ENCODE measurements at places on chromosomes 2 and 18.

GRCh38 chr2:18829251-18829902 is 240.0 kb upstream of the NT5C1B start:
- DNase-seq = no peak

DNA sequence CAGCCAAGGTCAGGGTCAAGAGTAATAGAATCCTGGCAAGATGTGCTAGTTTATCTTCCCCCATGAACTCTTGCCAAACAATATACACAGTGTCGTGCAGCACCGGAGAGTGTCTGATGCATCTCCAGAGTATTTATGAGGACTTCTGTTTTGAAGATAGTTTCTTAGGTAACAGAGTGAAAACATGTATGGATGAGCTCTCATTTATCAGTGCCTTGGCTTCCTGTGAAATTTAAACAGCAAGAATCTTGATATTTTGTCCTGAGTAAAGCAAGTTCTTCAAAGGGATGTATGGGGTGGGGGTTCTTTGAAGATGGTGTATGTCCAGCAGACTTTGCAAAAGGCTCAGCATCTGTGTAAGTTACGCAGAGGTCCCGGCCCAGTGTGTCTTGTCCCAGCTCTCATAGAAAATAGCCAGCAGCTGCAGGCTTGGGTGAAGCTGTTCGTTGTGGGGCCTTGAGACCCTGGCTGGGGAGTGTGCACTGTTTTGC is 361.0 kb upstream of the NT5C1B start:
- no peak for DNase-seq

- DNase-seq = no peak
Measured at GRCh38 chr18:63148449-63149301, 170.9 kb downstream of the BCL2 start.

DNA sequence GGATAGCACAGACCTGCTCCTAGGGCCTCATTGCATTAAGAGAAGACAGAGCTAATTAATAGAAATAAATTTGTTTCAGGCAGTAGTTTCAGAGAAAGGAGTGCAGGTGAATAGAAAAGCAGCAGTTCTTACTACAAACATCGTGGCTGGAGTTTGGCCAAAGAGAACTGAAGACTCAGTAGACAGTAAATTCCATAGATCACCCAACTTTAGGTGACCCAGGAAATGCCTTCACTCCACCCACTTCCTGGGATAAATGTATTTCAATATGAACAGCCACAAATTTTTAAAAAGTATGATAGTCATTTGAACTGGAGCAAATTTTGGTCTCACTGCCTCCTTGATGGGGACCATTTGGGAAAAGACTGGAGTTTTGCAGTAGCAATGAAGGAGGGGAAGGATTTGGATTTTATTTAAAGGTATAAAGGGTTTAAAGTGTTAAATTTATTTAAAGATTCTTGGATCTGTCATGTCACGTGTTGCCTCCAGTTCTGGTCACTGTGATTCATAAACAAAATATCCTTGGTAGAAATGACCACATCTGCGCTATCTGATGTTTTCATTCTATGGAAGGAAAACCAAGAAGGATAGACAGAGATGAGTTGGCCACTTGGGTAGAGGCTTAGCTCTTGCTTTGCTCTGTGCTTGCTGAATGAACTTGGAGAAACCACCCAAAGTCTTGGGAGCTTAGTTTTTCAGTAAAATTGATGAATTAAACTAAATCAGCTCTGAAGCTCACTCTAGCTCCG is 390.2 kb downstream of the THSD7B start:
- DNase-seq = no peak

DNA sequence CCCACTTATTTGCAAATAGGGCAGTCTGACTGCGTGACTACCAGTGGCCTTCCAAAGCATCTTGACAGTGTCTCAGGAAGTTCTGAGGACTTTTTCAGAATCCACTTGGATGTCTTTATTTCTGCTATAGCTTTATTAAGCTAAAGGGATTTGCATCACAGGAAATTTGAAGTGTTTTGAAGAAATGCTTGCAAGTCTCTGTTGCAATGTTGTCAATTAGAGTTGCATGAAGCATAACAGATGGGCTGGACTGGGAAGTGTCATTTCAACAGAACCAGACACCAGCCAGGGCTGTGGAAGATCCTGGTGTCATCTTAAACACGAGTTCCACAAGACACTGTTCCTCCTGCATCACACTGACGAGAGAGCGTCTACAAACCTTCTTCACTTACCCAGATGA is 224.5 kb downstream of the EN1 start:
- no peak for DNase-seq

- DNase-seq = no peak
Measured at GRCh38 chr18:48777744-48778116, 173.0 kb downstream of the SMAD7 start.

GRCh38 chr2:12534646-12535263 is 182.0 kb upstream of the TRIB2 start:
- DNase-seq = no peak

DNA sequence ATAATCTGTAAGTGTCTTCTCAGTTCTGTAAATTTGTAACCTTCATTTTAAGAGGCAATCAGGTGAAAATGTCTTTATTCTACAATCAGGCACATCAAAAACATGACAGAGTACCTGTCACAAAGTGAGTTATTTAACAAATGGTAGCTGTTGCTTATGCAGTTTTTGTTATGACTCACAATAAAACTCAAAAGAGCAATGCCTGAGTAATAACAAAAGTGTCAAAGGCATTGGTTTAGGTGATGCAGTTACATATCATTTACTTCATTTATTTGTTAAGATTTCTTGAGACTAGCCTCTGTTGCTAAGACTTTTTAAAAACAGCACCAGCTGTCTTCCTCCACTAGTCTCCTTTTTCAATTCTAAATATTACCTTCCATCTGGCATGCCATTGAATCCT is 177.8 kb downstream of the KIAA1328 start:
- no peak for DNase-seq

DNA sequence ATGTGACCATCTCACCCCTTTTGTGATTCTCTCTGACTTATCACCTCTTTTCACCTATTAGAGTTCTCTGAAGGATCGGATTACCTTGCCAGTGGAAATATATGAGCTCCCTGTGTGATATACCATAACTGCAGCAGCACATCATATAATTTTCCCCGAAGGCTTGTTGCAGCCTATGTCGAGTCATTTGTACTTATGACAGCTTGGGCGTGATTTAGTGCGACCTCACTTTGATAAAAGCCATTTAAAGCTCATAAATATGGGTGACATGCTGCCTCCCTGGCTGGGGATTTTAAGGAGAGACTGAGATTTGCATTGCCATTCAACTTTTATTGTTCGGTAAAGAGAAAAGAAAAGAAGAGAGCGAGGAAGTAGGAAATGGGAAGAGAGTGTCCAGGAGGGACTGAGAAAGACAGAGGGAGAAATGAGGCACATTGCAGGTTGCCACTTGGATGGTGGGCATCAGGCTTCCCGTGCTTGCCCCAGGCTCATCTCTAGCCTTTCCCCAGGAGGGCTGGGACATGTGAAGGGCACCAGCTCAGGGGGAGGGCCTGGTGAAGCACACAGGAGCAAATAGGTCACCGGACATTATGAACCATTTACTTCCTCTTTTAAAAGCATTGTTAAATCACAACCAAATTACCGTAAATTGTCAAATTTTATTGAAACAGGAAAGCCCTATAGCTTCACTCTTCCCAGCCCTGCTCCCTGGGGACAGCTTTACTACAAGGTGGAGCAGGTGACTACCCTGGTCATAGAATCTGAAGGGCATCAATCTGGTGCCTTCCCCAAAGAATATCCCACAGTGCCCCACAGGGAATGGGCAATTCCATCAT is 161.3 kb downstream of the SETBP1 start:
- DNase-seq = no peak

- no peak for DNase-seq
Measured at GRCh38 chr18:57921708-57922107, 118.6 kb upstream of the ATP8B1 start.

GRCh38 chr2:152532241-152532640 is 185.0 kb downstream of the PRPF40A start:
- DNase-seq = no peak

GRCh38 chr2:2845267-2845666 is 514.2 kb upstream of the MYT1L start:
- DNase-seq = no peak

GRCh38 chr2:110714452-110715224 is 17.7 kb upstream of the ACOXL start:
- DNase-seq = no peak

DNA sequence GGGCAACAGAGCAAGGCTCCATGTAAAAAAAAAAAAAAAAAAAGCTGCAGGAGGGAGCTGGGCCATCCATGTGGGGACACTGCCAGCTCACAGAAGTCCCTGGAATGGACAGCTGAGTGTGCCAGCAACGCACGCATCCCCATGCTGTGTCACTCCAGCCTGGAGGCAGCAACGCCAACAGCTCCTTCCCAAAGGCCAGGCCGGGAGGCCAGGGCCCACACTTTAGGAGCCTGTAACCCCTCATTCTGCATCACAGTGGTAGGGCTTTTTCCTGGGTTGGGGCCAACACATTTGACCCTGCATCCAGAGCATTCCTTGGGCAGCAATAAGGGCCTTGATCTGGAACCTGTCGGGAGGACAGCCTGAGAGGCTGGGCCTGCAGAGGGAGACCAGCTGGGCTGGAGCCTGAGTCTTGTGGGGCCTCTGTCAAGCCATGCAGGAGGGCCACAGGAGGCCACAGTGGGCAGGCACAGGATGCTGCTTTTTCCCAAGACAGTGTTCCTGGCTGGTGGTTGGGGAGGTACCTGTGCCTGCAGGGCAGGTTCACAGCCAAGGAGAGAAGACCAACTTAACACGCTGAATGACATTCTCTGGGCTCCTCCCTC is 16.8 kb upstream of the KCNK3 start:
- DNase-seq = no peak

DNA sequence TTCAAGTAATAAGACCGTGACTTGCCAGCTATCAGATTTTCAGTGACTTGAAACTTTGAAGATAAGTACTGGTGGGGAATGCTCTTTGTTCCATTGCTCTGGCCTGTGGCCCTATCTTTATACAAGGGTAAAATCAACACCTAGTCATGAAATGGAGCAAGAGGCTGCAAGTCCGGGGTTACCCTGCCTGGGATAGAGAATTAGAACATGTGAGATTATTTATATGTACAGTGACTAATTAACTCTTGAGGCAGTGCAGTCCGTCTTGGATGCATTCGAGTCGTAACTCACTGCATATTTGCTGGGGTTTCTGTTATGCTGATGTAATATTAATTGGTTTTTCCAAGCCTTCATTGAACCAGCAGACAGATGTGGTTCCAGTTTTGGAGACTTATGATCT is 105.8 kb upstream of the LYPD6 start:
- DNase-seq = no peak

- no peak for DNase-seq
Measured at GRCh38 chr2:150475479-150476250, 11.8 kb downstream of the RND3 start.

GRCh38 chr2:45567288-45567963 is 43.6 kb downstream of the SRBD1 start:
- DNase-seq = no peak

DNA sequence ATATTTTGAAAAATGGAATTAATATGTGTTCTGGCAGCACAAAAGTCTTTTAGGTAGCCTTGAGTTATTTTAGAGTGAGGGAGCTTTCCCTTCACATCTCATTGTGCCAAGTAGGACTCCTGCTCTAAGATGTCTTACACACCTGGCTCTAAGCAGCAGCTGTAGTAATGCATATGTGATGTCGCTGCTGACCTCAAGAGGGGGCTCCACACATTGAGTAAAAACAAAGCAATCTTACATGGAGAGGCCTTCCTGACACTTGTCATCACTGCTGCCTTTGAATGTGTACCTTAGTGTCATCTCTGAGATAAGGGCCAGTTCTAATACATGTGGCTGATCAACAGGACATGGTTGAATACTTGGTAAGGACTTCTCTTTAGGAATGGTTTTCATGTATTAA is 75.8 kb downstream of the ACTR3 start:
- DNase-seq = no peak

DNA sequence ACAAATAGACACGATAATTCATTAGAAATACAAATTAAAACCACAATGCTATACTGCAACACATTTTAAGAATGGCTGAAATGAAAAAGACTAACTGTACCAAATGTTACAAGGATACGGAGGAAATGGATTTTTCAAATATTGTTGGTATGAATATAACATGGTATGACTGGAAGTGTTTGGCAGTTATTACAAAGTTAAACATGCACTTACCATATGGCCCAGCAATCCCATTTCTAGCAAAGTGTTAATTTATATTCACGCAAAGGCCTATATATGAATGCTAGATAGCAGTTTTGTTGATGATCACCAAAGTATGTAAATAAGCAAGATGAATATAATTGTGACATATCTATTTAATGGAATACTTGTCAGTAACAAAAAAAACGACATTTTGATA is 497.8 kb upstream of the FSIP2 start:
- DNase-seq = no peak

DNA sequence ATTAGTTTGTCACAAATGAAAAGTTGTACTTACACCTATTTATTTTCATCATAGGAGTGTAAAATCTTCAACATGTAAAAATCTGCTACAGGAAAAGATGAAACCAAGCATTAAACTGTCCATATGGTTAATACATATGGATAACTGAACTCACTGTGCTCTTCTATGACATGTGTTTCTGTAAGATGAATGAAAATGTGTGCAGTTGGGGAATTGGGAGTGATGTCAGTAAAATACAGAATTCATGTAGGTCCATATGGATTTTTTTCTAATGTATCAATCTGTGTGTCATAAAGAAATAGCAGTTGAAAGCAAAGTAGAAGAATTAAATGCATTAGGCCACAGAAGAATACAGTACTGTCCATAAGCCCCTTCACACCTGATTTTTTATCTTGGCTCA is 178.4 kb upstream of the COL3A1 start:
- DNase-seq = no peak

DNA sequence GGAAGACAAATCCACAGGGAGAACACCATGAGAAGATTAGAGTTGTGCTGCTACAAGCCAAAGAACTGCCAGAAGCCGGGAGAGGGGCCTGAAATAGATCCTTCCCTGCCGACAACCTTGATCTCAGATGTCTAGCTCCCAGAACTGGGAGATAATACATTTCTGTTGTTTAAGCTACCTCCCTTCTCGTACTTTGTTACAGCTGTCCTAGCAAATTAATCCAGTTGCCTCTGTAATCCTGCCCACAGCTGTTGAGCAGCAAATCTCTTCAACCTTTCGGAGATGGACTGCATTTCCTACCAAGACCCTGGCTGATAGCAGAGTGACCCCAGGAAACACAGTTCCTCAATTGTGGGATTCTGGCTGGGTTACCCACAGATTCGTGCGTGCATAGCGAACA is 2.6 kb upstream of the TBC1D8 start:
- no peak for DNase-seq

- DNase-seq = no peak
Measured at GRCh38 chr2:156892467-156893281, 364.8 kb upstream of the GALNT5 start.

GRCh38 chr2:129459200-129459876 is 520.1 kb upstream of the RAB6C start:
- DNase-seq = no peak

- DNase-seq = no peak
Measured at GRCh38 chr18:62342884-62343283, 17.8 kb downstream of the TNFRSF11A start.

DNA sequence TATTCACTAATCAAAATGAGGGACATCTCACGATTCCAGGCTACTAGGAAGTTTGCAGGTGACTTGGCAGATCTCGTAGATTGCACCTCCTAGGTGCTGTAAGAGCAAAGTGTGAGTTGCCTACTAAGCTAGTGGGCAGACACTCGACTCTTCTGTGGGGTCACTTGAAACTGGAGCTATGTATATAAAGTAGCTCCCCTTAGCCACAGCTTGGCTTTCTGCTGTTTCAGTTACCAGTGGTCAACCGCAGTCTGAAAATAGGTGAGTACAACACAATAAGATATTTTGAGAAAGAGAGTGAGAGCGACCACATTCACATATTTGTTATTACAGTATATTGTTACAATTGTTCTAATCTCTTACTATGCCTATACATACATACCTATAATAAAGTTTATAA is 23.3 kb downstream of the CTAGE1 start:
- DNase-seq = no peak
